ENCODE measurements at places on chromosomes 7 and 10.

DNA sequence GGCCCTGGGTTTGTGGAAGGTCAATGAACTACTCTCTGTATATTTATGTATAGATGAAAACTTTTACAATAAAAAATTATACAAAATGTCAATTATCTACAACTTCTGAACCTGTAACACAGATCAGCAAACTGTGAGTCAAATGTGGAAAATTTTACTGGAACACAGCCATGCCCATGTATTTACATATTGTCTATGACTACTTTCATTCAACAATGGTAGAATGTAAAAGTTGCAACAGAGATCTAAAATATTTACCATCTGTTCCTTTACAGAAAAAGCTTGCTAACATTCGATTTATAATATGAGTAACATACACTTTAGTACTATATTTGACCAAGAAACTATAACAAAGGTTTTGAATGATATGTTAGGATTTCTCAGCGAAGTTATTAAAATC lies 481.6 kb downstream of the PARD3 start:
- DNase-seq: no peak

DNA sequence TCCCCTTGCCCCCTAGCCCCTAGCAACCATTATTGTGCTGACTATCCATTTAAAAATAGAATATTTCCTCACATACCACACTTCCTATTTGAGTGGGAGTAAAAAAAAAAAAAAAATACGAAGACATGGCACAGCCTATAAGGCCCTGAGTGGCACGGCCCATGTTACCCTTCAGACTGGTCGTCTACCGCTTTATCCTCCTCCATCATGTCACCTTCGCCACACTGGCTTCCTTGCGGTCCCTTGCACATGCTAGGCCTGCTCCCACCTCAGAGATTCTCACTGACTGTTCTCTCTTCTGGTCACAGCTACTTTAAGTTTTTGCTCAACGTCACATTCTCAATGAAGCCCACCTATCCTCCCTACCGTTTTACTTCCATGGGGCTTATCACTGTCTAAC lies 130.3 kb downstream of the ATE1 start:
- DNase-seq: no peak

DNA sequence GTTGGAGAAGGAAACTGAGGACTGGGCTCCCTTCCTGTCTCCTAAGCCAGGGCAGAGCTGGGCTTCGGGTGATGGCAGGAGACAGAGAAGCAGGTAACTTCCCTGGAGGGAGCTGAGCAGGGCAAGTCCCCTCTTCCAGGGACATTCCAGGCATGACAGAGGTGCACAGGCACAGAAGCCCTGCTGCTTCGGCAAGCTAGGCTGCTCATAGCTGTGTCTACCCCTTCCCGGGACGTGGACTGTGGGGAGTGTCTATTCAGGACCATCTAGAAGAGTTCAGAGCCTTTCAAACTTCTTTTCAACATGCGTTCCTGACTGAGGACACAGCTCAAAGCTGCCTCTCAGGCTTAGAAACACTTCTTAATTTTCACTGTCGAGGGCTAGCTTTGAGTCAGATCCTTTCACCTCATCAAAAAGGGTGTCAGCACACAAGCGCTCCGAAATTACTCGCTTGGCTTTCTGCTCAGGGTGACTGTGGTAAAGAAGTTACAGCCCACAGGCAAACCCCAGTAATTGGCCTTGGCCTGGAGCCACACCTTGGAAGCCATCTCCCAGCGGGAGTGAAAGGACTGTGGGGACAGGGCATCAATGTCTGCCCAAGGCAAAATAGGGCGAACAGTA lies 63.7 kb upstream of the STEAP1B start:
- DNase-seq: no peak

DNA sequence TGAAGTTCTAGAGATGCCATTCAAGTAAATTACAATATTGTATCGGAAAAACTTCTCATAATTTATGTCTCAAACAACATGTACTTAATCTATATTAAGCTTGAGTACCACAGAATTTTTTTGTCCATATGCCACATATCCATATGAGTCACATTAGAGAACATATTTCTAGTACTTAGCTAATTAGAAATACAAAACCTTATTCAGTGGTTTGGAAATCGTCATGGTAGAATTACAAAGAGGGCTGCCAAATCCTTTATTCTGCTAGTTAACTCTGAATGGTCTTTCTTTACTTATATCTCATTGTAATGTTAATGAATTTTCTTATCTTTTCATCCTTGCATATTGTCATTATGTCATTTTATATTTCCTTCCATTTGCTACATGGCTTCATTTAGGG lies 9.0 kb upstream of the VIM start:
- no peak for DNase-seq

- DNase-seq: no peak
Observed at GRCh38 chr10:10958041-10958440, 59.6 kb upstream of the CELF2 start.

GRCh38 chr10:23362879-23363792 lies 18.5 kb upstream of the C10orf67 start:
- DNase-seq: no peak

DNA sequence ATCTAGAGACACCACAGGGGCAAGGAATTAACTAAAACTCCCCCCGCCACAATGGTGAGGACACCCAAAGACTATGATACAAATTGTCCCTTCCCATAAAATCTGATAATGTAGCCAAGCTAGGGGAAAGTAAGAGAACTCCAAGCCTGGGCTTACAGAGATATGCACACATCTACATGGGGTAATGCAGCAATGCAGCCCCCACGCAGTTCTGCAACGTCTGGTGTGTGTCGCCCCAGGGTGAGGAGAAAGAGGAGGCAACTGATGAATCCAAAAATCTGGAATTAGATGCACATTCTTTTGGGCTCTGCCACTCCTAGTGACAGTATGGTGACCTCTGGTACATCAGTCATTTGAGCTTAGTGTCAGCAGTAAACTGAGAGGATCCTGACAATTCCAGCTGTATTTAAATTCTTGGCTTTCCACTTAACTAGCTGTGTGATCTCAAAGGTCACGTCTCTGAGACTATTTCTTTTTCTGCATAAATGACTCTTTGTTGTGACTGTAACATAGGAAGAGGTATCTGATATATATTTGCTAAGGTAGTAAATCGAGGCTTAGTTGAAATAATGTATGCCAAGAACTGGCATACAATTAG lies 51.5 kb downstream of the PIP4K2A start:
- no peak for DNase-seq
